ENCODE measurements at places on chromosomes 4 and X.

DNA sequence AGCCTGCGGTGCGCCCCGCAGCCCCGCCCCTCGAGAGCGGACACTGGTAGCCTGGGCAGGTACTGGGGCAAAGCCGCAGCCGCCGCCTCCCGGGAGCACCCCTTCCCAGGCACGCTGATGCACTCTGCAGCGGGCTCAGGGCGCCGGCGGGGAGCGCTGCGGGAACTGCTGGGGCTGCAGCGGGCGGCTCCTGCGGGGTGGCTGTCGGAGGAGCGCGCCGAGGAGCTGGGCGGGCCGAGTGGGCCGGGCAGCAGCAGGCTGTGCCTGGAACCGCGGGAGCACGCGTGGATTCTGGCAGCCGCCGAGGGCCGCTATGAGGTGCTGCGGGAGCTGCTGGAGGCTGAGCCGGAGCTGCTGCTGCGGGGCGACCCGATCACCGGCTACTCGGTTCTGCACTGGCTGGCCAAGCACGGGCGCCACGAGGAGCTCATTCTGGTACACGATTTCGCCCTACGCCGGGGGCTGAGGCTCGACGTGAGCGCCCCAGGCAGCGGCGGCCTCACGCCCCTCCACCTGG lies 401 bp downstream of the SOWAHD start:
- DNase-seq, result no peak

DNA sequence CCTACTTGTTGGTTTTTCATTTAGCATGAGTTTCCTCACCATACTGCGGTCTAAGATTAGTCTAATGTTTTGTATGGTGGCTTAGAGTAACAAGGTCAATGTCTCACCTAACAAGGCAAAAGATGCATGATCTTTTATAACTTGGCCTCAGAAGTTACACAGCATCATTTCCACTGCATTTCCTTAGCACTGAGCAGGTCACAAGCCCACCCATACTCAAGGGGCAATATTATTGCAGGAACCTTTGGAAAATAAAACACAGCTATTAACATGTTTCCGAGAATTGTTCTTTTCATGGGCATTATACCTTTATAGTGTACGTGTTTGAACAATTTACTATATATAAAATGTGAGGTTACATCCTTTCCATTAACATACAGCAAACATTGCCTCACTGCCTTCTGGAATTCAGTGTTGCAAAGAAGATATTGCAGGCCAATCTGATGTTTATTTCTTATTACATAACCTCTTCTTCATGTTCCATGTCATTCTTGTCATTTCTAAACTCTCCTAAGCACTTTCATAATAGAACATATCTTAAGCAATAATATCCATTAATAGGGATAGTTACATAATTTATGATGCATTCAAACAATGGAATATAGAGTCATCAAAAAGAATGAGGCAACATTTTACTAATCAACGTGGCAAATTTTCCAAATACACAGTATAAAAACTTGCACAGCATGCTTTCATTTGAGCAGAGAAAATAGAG lies 153.8 kb downstream of the AREG start:
- DNase-seq, result no peak

DNA sequence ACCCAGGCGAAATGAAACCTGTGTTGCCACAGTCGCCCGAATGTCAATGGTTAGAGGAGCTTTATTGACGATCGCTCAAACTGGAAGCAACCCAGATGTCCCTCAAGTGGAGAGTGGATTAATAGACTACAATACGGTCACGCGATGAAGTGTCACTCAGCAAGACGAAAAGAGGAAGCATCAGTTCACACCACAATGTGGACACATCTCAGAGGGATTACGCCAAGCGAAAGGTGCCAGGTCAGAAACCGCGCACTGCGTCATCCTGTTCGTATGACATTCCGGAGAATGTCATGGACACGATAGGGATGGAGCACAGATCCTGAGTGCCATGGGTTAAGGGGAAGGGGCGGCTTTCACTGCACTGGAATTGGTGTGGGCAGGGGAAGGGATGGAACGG lies 111.7 kb downstream of the HMX1 start:
- DNase-seq, result no peak

DNA sequence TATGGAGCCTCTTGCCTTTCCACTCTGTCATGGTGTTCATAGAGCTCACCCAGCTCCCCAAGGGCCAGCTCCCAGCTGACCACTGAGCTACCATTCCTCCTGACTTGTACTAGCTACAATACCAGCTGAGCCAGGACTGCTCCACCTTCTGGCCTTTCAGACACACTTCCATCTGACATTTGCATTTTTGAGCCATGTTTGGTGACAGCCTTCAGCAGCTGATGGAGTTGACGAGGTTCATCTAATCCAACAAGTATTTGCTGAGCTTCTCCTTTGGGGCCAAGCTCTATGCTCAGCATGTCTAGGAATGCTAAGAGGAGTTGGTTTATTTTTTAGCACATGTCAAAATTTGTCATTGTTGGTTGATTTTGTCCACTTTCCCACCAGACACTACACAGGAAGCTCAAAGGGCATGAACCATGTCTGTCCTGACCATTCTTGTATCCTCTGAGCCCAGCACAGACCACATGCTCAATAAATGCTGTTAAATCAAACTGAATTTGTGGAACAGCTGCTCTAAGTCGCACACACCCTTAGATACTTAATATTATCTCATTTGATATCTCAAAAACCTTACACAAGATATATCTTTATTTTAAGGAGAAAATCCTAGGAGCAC lies 142.6 kb upstream of the PPARGC1A start:
- no peak for DNase-seq

GRCh38 chrX:15224747-15225146 lies 45.1 kb downstream of the ASB9 start:
- no peak for DNase-seq

DNA sequence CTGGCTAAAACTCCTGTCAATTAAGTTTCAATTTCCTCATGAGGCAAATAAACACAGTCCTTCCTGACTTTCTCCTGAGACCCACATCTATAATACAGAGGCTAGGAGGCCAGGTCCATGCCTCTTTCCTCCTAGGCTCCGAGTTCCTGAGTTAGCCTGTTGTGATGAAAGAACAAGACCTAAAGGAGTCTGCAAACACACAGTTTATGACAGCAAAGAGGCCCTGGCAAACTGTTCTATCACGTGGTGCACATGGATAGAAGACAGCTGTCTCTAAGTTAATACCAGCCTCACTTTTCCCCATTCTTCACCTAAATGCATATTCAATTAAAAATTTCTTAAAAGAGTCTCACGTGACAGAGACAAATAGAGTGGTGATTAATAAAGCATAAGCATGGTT lies 145.2 kb downstream of the TET2 start:
- no peak for DNase-seq

DNA sequence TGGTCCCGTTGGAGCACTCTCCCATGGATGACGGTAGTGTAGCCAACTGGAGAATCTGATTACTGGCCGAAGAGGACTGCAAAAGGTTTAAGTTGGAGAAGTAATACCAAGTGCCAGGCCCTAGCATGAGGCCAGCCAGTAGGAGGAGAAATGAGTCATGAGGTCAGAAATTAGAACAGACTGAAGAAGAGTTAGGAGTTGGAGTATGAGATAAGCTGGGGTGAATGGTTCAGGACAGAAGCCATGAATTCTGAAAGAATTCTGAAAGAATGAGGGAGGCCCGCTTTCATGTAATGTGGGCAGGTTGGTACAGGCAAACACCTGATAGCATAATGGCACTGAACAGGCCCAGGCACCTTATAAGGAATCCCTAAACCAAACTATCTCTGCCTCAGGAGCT lies 18.4 kb upstream of the STK26 start:
- no peak for DNase-seq

- DNase-seq, result no peak
These were observed 1.9 kb upstream of the TADA2B start for GRCh38 chr4:7041246-7041645.
